ENCODE measurements at places on chromosomes 7 and 10.

DNA sequence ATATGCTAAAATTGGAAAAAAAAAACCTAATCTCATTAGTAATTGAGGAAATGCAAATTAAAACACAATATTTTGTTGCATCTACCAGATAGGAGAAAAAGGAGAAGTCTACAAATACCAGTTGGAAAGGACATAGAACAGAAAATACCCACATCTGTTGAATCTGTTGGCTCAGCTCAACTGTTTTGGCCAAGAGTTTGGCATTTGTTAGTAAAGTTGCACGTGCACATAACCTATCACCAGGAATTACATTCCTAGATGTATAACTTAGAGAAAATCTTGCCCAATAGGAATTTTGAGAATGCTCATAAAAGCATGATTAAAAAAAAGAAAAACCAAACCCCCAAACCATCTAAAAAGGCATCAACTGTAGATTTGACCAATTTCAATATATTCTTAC lies 282.1 kb upstream of the BMPER start:
- DNase-seq: no peak

DNA sequence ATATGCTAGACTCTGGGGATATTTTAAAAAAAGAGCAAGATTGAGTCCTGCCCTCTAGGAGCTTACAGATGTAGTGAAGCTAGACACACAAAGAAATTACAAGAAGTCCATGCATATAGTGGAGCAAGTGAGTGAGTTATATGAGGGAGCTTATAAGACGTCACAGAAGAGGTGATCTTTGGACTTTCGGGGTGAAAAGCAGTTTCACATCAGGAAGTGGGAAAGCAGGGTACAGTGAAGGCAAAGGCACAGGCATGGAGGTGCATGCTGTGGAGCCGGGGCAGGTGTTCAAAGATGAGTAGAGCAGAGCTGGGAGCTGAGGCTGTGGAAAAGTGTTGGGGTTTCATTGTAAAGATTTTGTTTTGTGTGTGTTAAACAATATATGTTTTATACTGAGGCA lies 38.5 kb upstream of the EXOC6 start:
- DNase-seq: no peak

GRCh38 chr7:45203936-45204445 lies 46.4 kb downstream of the RAMP3 start:
- peak; percentile 46 for DNase-seq

DNA sequence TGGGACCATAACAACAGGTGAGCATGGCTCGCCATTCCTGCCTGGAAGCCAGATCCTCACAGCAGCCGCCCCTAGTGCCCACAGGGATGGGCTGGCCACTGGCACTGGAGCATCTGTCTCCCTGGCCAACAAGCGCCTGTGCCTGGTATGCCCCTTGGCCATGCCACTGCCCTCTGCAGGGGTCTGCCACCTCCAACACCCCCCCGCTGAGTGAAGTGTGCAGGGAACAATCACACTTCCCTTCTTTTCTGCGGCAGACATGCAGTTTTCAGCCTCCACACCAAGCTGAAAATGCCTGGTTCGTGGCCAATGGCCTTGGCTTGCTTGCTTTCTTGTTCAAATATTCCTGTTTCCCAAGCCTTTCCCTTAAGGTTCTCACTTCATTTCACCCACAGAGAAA lies 50.7 kb downstream of the HSPA12A start:
- DNase-seq: no peak

DNA sequence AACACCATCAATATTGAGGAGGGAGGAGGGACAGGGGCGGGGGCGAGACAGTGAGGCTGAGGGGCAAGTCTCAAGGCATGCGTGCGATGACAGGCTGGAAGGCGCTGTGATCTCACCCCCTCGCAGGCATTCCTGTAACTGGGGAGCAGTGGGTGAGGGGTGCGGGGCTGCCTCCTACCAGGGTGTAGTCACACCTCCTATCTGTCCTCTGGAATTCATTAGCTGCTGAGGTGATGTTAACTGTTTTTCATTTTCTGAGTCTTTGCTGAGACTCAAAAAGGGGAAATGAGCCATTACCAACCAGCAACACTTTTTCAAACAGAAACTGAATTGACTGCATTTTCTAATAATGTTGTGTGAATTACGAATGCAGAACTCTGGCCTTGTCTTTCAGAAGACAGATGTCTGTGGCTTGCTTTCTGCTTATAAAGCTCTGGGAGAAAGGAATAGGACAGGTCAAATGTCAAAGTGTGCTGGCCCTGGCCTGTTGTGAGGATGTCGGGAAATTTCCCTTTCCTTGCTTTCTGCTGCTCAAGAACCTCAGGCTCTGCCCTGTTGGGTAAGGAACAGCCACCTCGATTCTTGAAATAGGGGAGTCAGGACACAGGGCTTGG lies 23.7 kb upstream of the CDH23 start:
- DNase-seq: no peak

DNA sequence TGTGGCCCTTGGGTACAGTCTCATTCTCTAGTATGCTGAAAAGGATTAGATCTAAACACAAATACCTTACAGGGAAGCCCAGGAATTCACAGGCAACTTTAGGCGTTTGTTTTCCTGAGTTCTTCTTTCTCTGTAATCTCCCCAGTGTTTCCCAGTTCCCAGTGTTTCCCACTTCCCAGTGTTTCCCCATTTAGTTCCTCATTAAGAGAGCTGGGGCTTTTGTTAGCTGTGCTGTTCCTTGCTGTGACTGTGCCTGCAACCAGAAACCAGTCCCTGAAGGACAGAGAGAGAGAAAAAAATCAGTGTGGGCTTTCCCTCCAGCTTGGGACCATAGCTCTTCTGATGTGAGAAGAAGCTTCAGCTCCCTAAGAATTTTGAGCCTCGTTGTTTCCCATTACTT lies 802.9 kb upstream of the COBL start:
- DNase-seq: no peak

DNA sequence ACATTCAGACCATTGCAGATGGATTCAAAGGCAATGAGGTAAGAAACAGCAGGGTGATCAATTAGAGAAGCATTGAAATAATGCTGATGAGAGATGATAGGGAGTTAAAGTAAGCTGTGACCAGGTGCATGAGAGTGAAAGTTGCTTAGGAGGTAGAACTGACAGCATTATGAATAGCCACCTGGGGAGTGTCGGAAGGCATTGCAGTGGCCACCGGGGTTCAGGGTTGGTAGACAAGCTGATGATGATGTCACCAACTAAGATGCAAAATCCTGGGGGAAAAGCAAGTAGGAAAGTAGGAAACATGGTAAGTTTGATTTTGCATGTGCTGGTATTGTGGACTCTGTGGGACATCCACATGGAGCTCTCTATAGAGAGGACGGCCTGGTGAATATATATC lies 211.9 kb upstream of the ETV1 start:
- no peak for DNase-seq

- DNase-seq: no peak
These were observed 25.3 kb downstream of the DENND11 start for GRCh38 chr7:141676618-141677017.
